Heart left ventricle (tissue), 16 donors: ENCODE measurements at places on chromosomes 1 and 21. TPM values are rescaled to one million over a fixed set of nuclear protein-coding genes. Genes with fewer than 3 reads are reported as not detected.

GRCh38 chr1:94115900-94116436 lies 5.0 kb downstream of the ABCA4 start:
- DNase-seq: no peak

DNA sequence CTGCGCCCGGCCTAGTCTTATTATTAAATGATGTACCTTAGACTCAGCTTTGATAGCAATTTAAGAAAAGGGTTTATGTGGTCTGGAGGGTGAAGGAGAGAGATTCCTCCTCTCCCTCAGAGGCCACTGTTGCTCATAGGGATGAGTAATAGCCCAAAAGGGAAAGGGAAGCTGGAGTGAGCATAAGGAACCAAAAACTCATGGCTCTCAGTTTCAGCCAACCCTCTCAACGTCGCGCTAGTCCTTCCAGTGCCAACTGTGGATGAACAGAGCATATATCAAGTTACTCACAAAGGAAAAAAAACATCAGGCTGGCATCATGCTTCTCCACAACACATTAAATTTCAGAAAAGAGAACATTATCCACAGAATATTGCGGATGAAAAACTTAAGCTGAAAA lies 8.3 kb upstream of the GPR89B start:
- DNase-seq: no peak

GRCh38 chr1:226034482-226034881 lies 28.0 kb upstream of the H3-3A start:
- peak; percentile 74 for DNase-seq

DNA sequence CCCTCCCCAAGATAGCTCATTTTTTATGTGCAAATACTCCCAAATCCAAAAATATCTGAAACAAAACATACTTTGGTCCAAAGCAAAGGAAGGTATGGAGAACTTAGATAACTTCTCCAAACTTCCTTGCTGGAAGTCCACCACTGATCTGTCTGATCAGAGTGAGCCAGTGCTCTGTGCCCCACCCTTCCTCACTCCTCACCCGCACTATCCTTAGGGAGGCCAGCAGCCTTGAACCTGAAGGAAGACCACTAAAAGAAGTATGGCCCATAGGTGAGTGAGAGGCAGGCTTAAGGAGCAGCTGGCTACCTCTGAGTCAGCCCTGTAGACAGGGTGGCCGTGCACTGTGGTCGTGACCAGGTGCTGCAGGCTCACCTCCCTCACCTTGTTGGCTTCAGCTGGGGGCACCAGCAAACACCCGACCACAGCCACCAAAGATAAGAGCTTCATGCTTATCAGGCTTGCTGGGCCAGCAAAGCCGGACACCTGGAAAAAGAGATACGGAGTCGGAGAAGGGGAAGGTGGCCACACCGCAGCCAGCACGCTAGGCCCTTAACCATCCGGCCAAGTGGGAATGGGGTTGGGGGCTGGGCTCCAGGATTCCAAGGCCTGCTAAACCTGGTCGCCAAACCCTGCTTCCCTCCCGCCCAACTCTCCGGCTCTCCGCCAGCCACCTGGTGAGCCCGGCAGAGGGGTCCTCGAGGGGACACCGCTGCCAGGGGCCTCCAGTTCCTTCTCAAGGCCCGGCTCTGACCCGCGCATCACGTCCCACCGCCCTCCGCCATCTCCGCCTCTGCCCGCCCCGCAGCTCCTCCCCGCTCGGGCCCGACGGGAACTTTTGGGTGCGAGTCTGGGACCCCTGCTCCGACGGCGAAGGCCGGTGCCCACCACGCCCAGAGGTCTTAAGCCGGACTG lies 543 bp downstream of the TMEM9 start:
- no peak for DNase-seq

DNA sequence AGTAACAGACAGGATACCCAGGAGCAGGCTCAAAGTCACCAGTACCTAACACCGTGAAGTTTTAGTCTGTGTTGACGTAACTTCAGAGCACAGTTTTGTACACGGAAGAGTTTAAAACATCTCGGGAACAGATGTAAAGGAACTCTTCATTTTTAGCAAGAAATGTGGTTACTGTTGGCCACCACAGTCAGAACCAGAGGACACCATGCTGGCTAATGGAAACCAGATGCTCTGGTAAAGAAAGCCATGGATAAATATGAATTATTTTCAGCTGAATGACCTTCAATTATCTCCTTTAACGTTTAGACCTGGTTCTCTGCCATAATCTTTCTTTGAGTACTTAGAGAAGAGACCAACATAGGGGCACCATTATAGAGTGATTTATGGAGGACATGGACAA lies 115.9 kb downstream of the NTMT2 start:
- DNase-seq: no peak

- no peak for DNase-seq
These were observed 1290.7 kb upstream of the ADGRL2 start for GRCh38 chr1:80509965-80510522.

DNA sequence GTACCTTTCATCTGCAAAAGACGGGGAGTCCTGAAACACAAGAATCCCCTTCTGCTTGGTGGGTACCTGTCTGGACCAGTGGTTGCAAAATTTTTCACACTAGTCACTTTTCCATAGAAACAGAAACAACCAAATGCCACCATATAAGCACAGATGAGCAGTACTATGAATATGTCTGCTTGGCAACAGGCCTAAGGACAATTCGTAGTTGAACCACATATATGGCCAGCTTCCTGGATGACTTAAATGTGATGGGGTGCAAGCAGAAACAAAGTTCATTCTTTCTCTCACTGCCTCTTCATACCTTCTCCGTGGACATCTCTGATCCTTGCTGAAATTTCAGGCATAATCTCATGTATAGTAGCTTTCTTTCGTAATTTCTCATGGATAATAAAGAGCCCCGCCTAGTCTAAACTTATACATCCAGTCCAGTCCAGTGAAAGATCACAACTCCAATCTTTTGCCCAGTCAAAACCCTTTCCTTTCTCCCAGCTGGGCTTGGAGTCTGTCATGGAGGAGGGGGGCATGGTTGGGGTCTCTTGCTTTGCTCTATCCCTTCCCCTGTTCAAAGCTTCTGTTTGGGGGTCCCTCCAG lies 7.0 kb downstream of the FCAMR start:
- DNase-seq: no peak

- no peak for DNase-seq
These were observed 357.8 kb upstream of the PTBP2 start for GRCh38 chr1:96363826-96364225.

DNA sequence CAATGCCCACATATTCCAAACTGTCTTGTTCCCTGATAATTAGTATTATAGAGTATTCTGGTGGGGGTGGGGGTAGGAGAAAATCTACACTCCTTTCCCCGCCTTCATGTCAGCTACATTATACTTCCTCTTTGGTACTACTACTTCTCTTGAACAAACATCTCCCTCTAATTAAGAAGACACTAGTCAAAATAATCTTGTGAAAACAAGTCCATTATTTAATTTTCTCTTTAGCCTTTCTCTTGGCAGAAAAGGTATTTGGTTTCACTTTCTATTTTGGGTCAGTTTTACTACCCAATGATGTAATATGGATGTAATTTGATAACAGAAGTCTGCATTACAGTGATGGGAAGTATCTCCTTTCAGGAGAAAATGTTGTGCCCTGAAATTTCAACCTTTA lies 22.5 kb downstream of the NTMT2 start:
- DNase-seq: no peak

DNA sequence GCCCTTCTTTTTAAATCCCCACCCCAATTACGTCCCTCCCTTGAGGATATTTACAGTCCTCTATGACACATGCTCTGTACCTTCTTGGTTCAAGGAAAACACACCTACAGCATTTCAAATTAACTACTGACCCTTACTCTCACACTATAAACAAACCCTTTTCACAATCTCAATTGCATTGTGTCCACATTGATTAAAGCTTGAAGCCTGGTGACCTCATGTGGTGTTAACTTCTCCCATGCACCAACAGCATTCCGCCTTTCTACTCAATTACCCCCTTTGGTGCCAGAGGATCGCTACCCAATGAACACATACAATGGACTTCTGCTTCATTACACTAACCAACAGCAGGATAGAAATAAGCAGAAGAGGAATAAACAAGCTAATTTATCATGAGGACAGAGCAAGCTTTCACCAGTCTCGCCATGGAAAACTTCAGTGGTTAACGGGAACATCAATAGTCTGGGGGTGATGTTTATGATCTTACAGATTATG lies 15.2 kb downstream of the WLS start:
- DNase-seq: no peak

DNA sequence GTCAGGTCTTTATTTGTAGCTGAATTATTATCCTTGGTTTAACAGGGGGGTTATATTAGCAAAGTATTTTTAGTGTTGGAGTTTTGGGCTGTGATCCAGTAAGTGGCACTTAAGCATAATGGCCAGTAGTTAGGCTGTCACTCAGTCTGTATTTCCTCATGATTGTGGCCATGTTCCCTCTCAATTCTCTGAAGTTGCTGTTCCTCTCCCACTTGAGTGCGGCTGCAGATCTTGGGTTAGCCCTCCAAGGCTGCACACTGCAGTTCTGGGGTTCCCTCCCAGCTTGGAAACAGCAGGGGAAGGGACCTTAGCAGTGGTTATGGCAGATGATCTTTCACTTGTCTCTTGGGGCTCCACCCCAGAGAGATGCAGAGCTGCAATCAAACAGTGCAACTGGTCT lies 23.2 kb upstream of the DENND1B start:
- DNase-seq: no peak

DNA sequence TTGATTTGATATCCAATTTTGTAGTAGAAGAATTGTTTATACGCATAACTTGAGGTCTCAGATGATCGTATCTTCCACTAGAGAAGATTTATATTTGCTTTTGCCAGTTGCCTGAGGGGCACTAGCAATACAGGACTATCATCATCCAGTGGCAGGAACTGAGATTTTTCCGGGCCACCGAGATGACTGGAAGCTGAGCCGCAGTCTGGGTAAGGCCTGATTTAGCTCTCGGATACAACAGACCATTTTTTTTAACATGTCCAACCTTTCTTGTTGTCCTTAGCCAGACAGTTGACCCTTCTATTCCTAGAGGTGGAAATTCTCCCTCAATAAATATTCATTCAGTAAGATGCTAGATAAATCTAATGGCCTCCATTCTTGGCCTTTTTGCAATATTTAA lies 25.4 kb upstream of the GUCA2B start:
- DNase-seq: no peak

DNA sequence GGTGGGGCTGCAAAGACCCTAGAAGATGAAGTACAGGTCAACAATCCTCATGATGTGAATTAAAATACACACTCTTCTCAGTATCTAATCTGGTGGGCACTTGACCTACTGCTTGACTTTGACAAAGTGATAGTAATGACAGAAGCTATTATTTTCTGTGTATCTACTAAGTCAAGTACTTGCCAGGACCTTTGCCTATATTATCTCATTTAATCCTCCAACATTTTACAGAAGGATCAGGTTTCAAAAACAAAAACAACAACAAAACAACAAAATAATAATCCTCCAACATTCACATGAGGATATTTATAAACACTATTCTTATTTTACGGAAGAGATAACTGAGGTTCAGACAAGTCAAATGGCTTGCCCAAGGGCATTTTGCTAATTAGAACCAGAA lies 4.4 kb upstream of the CD48 start:
- no peak for DNase-seq

DNA sequence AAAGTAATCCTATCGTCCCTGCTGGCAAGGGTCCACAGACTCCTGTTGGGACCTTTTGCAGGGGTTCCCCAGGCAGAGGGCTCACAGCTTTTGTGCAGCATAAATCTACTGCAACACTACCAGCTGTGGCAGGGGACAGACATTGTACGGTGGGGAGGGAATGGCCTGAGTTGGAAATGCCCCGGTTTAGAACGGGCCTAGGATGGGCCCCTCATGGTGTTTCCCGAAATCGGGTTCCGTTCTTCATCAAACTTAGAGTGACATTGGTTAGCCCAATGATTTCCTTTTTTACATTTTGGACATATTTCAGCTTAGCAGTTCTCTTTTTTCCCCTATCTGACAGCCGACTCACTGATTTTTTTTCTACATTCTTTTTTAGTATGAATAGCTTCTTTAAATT lies 26.5 kb upstream of the SAMD11 start:
- DNase-seq: no peak

- no peak for DNase-seq
These were observed 630 bp upstream of the LHX9 start for GRCh38 chr1:197916500-197916983.

DNA sequence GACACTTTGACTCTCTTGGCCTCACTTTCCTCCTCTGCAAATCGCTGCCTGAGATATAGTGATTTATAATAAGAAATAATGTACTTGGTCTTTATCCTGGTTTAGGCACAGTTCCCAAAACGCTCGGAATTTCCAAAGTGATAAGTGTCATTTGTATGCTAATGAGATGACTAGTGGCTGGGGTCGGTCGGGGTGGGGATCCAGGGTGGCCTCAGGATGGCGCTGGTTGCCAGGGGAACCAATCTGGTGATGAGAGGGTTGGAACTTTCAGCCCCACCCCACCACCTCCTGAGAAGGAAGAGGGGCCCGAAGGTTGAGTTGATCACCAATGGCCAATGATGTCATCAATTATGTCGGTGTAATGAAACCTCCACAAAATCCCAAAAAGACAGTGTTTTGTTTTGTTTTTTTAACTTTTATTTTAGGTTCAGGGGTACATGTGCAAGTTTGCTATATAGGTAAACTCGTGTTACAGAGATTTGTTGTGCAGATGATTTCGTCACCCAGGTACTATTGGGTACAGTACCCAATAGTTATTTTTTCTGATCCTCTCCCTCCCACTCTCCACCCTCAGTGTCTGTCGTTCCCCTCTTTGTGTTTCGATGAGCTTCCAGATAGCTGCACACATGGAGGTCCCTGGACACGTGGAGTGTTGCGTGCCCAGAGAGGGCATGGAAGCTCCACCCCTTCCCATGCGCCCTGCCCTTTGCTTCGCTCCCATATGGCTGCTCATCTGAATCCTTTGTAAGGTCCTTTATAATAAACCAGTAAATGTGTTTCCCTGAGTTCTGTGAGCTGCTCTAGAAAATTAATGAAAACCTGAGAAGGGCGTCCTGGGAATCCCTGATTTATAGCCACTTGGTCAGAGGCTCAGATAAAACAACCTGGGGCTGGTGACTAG lies 97.2 kb downstream of the KCNN3 start:
- no peak for DNase-seq

The FCRL5 gene
- total RNA-seq: not detected

The DNM3 gene
- 2.2 TPM for total RNA-seq

The LCE3D gene
- total RNA-seq: not detected
